ENCODE measurements at places on chromosomes 5 and 9.

- DNase-seq, result no peak
Measured at GRCh38 chr9:113540466-113540865, 76.9 kb downstream of the RGS3 start.

DNA sequence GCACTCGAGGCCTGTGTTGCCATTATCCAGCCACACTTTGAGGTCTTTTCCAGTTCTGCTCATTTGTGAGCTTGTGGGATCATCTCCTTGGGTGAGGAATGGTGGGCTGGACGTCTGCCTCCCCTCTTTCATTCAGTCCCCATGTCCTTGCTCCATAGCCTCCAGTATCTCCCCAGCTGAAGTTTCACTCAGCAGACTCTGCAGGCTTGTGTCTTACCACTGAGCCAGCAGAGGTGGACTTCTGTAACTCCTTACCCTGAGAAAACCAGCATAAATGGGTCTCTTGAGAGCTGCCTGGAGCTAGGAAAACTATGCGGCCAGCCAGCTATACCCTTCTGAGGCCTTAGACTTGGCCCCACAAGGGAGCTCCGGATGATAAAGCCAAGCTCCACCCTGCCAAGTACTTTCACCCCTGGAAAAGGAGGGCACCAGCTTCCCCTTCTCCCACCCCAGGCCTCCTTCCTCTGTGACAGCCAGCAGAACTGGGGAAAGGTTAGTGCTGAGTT, 12.2 kb downstream of the IRF1 start:
- no peak for DNase-seq

- no peak for DNase-seq
Measured at GRCh38 chr5:142053426-142054151, 40.8 kb upstream of the GNPDA1 start.

GRCh38 chr5:64180661-64181343, 15.2 kb downstream of the RNF180 start:
- DNase-seq, result no peak

DNA sequence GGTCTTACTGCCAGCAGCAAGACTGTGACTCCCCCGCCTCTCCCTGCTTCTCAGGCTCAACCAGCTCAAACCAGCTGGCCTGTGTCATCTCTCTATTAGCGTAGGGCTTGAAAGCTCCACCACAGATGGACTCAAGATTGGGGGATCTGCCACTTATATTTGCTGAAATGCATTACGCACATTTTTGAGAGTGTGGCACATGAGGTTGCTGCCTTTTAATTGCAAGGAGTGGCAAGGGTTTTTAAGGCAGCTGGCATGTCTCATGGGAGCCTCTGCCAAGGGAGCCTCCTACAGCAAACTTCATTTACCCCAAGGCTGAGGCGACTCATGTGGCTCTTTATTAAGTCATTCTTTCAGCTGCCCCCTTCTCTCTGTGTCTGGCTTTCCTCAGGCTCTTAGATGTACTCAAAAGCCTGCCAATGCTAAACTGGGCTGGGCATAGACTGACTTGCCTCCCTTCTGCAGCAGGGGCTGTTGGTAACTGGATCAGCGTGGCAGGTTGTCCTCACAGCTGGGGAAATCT, 219.3 kb downstream of the SMARCA2 start:
- DNase-seq, result peak; percentile 59

GRCh38 chr9:4921449-4921848, 63.6 kb upstream of the JAK2 start:
- DNase-seq, result no peak

DNA sequence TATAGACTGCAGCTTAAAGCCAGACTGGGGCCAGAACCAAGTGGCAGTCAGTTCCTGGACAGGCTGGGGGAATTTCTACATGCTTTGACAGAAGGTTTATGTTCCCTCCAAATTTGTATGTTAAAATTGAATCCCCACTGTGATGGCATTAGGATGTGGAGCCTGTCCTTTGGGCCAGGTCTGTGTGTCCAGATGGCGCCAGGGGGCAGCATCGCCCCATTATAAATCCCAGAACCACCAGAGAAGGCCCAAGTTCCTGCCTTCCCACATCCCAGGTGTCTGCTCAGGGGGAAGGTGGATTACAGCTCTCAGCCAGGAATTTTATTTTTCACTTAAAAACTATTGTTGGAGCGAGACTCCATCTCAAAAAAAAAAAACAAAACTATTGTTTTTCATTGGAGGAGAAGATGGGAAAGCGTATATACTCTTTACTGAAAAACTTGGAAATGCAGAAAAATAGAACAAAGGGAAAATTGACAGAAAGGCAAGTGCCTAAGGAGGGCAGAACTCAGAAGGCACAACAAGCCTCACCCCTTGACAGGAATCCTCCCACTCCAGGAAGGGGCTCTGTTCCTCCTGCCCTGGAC, 5.0 kb downstream of the IL3 start:
- no peak for DNase-seq

DNA sequence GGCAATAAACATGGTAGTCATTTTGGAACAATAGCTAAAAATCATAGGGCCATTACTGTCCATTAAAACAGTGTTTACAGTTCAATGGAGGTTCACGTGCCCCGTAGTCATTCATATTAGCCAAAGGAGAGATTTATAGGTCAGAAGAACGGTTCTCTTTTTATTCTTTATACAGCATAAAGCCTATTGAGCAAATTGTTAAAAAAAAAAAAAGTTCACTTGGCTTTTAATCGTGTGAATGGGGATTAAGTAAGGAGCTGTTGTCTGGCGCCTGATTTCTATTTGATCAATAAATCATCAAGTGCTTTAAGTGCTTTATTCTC, 69.1 kb upstream of the TBCA start:
- no peak for DNase-seq

DNA sequence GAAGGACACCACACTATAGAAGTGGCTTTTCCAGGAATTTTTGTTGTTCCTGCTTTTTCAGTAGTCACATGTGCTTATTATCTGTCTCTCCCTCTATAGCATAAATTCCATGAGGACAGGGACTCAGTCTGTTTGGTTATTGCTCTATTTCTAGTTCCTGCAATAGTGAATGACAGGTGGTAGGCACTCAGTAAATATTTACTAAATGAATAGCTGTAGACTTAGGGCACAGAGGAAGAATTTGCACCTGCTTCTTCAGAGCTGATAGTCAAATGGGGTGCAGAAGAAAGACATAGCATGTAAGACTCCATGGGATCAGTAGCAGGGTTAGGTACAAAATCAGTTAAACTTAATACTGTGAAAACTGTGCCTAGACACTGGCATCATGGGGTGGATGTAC, 580.2 kb downstream of the CCDC171 start:
- DNase-seq, result no peak

- DNase-seq, result no peak
Measured at GRCh38 chr5:1445313-1445688, at the start of gene SLC6A3. SLC6A3 (minus strand) TSS chr5:1445440; CDS start chr5:1443197, 2,243 bp downstream.
